ENCODE measurements at places on chromosomes 12 and 14.

GRCh38 chr12:82694276-82694675, 7.6 kb downstream of the TMTC2 start:
- no peak for DNase-seq

DNA sequence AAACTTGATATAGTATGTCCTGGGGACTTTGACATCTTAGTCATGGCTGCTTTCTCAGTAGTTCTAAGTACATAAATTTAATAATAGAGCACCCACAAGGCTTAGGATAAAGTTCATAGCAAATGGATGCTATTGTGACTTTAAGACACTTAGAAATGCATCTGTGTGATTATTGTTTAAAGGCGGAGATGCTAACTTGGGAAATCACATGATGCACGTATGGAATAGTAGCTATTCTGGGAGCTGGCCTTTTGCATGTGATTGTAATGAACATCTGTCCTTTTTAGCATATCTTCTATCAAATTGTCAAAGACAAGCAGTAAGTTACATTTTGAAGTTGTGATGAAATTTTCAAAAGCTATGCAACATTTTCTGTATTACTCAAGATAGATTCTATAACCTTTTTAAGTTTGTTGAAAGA, 46.7 kb upstream of the ATP2A2 start:
- DNase-seq: no peak

- DNase-seq: no peak
Measured at GRCh38 chr12:121534495-121535148, 46.2 kb downstream of the KDM2B start.

- no peak for DNase-seq
Measured at GRCh38 chr12:19148860-19149259, 19.3 kb downstream of the PLEKHA5 start.

- DNase-seq: no peak
Measured at GRCh38 chr14:78104160-78104559, 66.0 kb upstream of the NRXN3 start.

DNA sequence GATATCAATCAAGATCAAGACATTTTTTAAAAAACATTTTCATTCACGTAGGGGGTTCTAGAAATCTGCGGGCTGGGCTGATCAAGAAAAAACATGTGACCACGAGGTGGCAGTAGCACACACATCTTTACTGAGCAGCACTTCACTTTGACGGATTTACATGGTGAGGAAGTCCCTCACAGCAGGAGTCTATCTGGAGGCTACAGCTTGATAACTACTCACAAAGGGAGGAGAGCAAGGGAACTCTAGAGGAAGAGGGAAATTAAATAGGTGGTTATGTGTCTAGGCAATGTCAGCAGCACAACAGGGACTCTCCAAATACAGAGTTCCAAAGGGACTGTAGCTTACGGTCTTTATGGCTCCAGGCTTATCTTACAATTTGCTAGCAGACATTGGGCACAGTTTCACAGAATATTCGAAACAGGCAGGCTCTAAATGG, 248.1 kb downstream of the DPY19L2 start:
- DNase-seq: no peak

DNA sequence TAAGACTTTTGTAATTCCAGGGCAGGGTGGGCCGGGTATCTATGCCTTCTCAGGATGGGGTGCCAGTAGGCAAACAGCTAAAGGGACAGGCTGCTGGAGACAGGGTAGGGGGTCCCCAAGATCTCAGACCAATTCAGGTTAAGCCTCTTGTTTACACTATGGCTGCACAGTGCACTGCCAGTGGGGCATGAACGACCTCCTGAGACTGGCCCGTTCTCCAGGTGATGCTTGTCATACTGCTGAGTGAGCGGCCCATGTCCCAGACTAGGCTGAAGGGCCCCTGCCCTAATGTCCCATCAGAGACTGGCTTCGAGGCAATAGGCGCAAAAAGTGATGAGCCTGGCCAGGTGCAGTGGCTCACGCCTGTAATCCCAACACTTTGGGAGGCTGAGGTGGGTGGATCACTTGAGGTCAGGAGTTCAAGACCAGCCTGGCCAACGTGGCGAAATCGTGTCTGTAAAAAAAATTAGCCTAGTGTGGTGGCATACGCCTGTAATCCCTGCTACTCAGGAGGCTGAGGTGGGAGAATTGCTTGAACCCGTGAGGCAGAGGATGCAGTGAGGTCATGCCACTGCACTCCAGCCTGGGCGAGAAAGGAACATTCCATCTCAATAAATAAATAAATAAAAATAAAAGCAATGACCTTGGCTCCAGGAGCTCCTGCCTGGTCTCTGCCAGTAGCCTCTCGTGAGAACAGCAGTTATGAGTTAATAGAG, 12.6 kb downstream of the SLC25A29 start:
- DNase-seq: no peak

GRCh38 chr12:54950071-54950727, 34.4 kb downstream of the TESPA1 start:
- DNase-seq: no peak

- DNase-seq: no peak
Measured at GRCh38 chr12:45959728-45960127, 30.6 kb downstream of the SCAF11 start.

DNA sequence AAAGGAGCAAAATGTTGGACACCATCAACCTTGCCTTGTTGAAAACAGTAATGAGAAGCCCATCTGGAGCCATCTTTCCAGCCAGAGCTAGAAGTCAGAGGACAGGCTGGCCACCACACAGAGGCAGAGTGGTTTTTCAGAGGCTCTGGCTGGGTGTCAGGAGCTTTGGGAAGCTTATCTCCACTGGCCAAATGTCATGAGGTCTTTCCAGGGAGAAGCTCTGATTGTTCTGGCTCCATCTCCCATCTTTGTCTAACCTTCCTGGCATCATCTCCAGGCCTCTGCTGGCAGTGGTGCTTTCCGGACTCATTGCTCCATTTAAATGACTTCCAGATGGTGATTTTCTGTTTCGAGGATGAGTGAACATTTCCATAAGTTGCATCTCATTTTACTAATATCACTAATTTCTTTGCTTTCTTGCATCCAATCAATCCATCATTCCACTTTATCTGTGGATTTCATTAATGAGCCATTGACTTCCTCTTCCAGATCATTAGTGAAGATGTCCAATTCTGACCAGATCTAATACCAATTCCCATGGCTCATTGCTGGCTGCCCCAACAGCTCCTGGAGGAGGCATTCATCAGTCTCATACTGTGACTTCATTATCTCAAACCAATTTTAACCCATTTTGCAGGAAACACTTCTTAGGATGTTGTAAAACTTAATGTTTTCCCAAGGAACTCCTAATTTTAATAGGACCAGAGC, 35.3 kb upstream of the TMTC1 start:
- DNase-seq: no peak

- DNase-seq: no peak
Measured at GRCh38 chr14:95541932-95542930, 7.4 kb downstream of the GLRX5 start.

DNA sequence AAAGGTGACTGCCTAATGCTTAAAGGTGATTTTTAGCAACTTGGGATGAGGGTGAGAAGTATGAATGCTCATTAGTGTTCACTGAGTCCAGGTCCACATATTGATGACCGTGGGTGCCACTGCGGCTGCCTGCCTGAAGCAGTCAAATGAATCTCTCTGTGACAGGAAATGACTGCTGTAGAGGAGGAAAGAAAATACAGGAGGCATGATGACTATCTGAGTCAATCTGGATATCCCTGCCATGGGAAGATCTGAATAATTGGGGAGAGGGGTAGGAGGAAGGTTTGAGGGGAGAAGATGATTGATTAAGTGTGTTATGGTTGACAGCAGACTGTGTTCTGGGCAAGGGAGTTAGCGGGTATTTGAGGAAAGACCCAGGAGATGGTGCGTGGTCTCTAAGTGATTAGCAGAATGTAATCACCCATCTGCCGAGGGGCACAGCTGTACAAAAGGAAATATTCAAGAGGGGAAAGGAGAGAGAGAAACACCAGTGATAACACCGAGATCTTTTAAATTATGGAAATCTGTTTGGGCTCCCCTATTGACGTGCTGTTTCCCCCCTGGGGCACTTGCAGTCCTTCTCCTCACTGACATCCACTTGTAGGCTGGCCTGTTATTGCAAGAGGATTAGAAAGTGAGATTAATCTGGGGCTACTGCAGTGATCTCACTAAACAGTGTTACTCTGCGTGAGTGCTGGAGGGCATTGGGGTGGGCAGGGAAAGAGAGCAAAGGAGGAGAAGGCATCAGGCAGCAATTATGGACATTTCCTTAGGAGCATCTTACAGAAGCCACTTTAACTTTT, 97.7 kb downstream of the AKAP6 start:
- no peak for DNase-seq

GRCh38 chr12:128138125-128138524, 128.8 kb upstream of the TMEM132C start:
- DNase-seq: no peak

GRCh38 chr12:97630356-97630755, 167.8 kb downstream of the RMST start:
- DNase-seq: no peak

- DNase-seq: no peak
Measured at GRCh38 chr12:25455696-25456095, 97.4 kb downstream of the LMNTD1 start.

GRCh38 chr12:88361493-88361892, 218.8 kb downstream of the KITLG start:
- no peak for DNase-seq

DNA sequence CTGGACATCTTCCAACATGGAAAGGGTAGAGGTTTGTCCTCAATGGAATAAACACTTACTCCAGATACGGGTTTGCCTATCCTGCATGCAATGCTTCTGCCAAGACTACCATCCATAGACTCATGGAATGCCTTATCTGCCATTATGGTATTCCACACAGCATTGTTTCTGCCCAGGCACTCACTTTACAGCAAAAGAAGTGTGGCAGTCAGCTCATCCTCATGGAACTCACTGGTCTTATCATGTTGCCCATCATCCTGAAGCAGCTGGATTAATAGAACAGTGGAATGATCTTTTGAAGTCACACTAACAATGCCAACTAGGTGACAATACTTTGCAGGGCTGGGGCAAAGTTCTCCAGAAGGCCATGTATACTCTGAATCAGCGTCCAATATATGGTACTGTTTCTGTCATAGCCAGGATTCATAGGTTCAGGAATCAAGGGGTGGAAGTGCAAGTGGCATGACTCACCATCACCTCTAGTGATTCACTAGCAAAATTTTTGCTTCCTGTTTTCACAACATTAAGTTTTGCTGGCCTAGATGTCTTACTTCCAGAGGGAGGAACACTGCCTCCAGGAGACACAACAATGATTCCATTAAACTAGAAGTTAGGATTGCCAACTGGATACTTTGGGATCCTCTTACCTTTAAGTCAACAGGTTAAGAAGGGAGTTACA, 140.4 kb downstream of the SLC35F4 start:
- DNase-seq: no peak

DNA sequence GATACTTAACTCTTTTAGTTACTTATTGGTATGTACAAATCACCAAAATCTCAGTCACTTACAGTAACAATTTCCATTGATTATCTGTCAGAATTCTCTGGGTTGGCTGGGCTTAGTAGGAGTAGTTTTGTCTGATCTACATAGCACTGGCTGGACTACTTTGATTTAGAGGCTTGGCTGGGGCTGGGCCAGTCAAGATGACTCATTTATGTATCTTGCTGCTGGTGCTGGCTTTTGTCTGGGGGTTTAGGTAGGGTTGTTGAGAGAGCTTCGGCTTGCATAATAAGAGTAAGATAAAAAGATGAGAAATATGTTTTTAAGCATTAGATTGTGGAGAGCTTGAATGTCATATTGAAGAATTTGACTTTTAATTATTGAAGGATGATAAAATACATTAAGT, 1093.7 kb downstream of the SLC6A15 start:
- DNase-seq: no peak

- DNase-seq: no peak
Measured at GRCh38 chr14:61456720-61457119, 135.3 kb downstream of the PRKCH start.

DNA sequence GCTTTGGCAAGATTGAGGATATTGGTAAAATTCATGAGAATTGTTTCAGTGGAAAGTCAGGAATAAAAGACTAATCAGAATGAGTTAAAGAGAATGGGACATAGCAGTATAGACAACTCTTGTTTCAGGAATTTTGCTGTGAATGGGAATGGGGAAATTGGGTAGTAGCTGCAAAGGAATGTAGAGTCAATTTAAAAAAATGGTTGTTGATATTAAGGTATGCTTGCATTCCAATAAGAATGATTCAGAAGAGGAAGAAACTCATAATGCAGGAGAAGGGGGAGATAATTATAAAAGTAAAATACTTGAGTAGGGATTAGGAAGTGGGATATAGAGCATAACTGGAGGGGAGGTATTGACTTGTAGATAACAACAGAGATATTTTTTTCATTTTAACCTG, 40.7 kb downstream of the MNAT1 start:
- DNase-seq: no peak

- no peak for DNase-seq
Measured at GRCh38 chr14:90742729-90743128, 73.5 kb downstream of the TTC7B start.

DNA sequence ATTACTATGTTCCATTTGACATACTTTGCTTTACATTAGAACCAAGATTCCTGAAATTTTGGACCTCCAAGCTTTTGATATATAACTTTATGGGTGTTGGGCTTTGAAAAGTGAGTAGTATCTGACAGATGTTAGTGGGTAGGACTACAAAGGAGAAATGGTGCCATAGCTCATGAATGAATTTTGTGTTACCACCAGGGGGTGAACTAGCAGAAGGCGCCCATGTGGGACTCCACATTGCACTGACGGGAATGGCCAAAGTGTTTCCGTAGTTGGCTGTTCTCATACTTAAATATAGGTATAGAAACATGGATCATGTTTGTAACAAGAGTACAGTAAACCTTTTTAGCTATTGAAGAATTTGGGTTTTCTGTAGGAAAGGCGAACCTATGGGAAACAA, 337.5 kb downstream of the FLRT2 start:
- no peak for DNase-seq

DNA sequence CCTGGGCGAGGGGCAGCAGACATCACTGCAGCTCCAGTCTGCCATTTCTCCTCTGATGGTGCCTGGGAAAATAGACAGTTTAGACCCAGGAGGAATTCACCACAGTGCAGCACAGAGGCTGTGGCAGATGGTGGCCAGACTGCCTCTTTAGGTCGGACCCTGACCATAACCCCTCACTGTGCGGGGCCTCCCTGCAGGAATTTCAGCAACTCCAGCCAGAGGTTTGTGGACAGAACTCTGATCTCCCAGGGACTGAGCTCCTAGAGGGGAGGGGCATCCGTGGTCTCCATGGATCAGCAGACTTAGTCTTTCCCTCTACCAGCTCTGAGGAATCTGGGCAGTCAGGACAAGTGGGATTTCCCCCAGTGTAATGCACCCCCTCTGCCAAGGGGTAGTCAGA, 106.5 kb downstream of the ZC3H14 start:
- no peak for DNase-seq

Measured in cortex of kidney (tissue), 1 donor.